Thoracic aorta (tissue), 2 donors: ENCODE measurements at places on chromosomes 7 and 10.

- no peak for DNase-seq
Observed at GRCh38 chr10:31694929-31695837, 233.4 kb downstream of the ARHGAP12 start.

GRCh38 chr10:10149899-10150298, 867.8 kb upstream of the CELF2 start:
- DNase-seq: no peak

GRCh38 chr10:131901181-131901829, 497 bp downstream of the PPP2R2D start:
- DNase-seq: no peak

DNA sequence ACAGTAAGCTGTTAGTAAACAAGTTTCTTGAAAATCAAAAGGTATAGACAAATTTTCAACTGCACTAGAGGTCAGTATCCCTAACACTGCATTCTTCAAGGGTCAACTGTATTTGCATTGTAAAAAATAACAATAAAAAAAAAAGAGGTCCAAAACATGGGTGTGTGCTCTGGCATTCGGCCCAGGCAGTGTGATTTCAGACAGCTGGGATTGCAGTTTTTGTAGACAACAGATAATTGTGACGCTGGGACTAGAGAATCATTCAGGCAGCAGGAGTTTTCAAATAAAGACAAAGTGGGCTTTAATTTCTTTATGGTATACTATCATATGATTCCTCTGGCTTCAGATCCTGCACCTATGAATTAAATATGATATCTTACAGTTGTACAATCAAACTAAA, 543.2 kb upstream of the SEMA3D start:
- no peak for DNase-seq
